Cortex of kidney (tissue), 1 donor: ENCODE measurements at places on chromosomes 13 and 19.

DNA sequence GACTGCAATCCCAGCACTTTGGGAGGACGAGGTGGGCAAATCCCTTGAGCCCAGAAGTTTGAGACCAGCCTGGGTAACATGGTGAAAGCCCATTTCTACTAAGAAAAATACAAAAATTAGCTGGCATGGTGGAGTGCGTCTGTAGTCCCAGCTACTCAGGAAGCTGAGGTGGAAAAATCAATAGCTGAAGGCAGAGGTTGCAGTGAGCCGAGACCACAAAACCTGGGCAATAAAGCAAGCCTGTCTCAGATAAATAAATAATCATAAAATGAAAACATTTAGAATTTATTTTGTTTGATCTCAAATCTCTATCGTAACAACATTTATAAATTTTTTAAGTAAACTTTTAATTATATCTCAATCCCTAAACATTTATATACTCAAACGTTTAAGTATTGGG, 36.6 kb downstream of the USP12 start:
- DNase-seq = no peak

- no peak for DNase-seq
Measured at GRCh38 chr13:35787937-35788336, 311.4 kb upstream of the MAB21L1 start.

DNA sequence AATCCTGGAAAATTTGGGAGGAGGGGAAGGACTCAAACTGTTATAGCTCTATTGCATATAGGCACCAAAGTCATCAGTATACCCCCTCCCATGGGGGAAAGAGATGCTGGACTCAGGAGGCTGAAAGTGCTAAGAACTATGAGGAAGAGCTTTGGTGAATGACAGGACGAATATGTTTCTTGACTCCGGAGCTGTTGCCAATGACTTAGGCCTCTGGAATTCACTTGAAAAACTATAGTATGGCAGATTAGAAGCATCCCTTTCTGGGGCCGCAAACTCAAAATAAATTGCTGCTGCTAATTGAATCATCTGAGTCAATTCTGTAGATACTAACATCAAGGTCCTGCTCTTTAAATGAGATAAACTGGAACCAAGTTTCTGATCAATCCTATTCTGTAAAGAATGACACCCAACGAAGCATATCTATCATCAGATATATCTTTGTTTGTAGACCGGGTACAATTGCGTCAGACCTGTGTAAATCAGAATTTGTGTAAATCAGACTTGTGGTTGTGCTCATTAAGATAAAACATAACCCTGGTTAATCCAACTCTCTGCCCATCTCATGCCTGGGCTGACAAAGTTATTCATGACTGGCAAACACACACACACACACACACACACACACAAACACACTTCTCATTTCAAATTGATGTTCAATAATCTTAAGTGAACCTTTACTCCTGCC, 1793.8 kb upstream of the PCDH20 start:
- no peak for DNase-seq

DNA sequence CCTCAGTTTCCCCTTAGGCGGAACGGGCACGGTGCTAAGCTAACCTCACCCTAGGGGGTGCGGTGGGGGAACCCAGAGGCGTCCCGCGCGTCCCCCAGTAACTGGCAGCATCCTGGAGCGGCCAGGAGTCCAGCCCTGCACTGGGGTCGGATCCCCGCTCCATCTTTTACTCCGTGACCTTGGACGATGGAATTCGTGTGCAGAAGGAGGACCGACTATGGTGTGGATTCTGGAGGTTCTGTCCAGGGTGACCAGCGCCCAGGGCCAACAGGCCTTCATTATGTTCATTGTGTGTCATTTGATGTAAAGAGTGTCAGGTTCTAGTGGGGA, 630 bp downstream of the SPPL2B start:
- DNase-seq = no peak

GRCh38 chr19:4445963-4446703, 11.5 kb downstream of the UBXN6 start:
- no peak for DNase-seq

- no peak for DNase-seq
Measured at GRCh38 chr19:1408300-1409203, 1.2 kb downstream of the DAZAP1 start.

DNA sequence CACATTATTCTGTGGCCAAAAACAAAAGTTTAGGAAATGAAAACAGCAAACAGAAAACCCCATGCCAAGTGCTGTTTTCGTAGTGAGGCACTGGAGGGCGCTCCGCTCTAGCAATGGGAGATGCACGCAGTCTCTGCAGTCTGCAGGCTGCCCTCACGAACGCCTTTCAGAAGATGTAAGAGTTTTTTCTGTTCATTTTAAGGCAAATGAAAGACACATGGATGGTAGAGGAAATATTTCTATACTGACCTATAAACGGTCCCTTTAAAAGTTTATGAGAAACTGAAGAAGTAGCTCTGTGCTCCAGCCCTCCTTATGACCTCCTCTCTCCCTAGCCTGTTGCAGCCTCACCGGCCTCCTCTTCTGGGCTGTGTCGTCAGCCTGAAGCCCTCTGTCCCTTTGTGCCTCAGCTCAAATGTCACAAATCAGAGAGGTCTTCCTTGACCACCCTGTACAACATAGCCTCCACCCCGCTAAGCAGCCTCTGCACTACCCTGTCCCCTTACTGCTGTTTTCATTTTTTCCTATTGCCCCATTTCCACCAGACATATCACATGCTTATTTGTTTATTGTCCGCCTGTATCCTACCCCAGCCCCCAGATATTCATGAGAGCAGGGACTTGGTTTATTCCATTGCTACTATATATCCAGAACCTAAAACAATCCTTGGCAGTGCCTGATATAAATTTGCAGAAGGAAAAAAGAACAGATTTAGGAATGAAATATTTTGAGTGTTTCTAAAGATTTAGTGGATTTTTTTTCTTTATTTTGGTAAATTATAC, 116.4 kb downstream of the TM9SF2 start:
- no peak for DNase-seq

- no peak for DNase-seq
Measured at GRCh38 chr19:42697884-42698283, 42.4 kb downstream of the PSG3 start.

DNA sequence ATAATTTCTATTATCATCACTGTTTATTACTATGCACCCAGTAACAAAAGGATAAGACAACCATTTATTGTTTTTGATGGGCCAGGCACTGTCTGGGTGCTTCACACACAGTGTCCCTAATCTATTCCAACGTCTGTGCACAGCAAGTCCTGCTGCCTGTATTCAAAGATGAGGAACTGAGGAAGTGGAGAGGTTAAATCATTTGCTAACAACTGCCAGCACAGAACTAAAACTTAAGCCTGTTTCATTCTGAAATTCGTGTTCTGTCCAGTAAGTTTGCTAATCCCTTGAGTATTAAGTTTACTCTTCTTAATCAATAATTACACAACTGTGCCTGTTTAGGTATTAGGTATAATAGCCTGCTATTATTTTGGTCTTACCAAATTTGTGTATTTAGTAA, 41.9 kb downstream of the TEX26 start:
- DNase-seq = no peak
